AG08395 (cell line): ENCODE measurements at places on chromosomes 12 and 14.
A peak's percentile ranks its signal among the peaks of the same experiment; 100 is the strongest.

DNA sequence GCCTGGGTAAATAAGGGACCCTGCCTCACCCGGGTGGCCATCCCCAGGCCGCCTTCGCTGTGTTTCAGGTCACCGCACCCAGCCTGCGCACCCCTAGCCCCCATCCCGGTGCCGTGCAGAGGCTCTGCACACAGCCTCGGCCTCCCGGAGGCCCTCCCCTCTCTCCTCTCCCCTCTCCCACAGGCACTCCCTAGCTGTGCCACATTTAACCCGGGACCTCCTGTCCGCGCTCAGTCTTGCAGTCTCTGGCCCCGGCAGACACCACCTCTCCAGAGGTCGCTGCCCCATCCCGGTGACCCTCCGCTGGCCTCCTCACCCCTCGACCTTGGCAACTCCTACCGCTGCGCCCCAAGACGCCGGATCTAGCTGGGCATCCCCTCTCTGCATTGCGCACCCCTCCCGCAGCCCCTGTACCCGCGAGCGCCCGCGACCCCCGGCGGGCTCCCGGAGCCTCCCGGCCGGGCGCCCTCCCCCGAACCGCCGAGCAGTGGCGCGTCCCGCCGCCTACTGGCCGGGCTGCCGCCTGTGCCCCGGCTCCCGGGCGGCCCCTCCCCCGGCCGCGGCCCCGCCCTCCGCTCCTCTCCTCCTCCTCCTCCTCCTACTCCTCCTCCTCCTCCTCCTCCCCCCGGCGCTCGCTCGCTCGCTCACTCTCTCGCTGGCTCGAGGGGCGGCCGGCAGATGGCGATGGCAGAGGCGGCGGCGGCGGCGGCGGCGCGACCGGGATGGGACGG, 120.7 kb downstream of the AACS start:
- peak; percentile 83 for DNase-seq

- no peak for DNase-seq
Measured at GRCh38 chr14:99137001-99137700, 134.8 kb downstream of the BCL11B start.

DNA sequence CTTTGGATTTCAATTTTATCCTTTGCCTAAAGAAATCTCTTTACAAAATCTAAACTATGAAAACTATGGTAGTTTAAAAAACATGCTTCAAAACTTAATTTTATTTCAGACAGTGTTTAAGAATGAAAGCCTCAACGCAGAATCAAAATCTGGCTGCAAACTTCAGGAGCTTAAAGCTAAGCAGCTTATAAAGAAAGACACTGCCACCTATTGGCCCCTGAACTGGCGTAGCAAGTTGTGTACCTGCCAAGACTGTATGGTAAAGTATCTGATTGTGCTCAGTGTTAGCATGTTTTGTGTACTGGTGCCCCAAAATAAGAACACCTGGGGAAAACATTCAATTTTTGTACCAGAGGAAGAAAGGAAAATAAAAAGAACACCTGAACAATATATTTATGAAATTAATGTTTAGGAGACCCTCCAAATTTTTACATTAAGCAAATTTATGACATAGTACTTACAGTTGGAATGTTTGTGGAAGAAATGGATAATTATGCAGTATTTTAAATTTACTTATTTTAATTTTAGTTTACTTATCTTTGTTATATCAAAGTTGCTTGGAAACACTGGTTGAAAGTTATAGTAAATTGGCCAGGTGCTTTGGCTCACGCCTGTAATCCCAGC, 12.2 kb downstream of the UBR7 start:
- peak; percentile 66 for DNase-seq

DNA sequence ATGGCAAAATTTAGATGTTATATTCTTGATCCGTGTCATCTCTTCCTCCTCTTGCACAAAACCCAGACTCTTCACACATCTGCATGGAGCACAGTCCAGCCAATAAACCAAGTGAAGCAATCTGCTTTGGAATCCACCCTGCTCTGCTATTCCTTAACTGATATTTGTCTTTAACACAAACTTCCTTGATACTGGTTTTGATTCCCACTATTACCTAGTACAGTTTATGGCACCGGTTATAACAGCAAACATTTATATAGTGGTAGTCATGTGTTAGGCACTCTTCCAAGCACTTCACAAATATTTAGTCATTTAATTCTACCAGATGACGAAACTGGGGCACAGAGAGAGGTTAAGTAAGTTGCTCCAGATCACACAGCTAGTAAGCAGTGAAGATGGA, 12.5 kb downstream of the STYK1 start:
- peak; percentile 28 for DNase-seq

- DNase-seq, result no peak
Measured at GRCh38 chr12:5794156-5794555, 150.9 kb downstream of the ANO2 start.
